Activated CD4-positive, alpha-beta T cell treated with anti-CD3 and anti-CD28 coated beads for 1 hour (primary cell): ENCODE measurements at places on chromosomes 4 and X.

DNA sequence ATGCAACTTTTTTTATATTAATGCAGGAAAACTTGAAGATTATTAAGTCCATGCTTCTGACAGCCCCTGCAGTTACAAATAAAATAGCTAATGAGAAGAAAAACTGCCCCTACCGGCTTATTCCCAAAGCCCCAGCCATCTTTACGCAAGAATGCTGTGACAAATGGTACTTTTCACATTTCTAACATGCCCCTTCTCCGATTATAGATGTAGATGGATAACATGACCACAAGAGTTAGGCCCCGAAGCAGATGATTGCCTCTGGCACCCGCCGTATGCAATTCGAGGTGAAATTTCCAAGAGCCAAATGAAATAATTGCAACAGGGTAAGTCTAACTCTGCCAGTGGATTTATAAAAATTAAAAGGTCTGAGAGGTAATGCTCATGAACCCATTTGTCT lies 319.4 kb upstream of the TAPT1 start:
- DNase-seq, result no peak

DNA sequence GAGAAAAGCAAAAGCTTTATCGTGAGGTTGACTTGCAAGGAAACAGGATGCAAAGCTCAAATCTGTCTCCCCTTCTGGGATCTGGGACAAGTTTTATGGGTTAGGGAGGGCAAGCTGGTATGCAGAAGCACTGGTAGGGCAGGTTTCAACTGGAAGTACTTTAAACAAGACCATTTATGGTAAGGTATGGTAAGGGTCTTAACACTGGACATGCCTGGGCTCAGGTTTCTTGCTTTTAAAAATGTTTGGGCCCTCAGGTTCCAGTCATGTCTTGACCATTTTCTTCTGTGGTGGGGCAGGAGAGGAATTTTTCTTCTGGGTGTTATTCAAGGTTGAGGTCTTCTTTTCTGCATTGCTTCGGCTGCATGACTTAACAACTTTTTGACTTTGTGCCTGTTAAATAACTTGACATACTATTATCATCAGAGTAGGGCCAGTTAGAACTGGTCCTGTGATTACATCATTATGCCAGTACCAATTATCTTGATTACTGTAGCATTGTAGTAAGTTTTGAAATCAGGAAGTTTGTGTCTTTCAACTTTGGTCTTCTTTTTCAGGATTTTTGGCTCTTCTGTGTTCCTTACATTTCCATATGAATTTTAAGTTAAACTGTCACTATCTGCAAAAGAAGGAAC lies 33.7 kb downstream of the CD38 start:
- DNase-seq, result no peak

DNA sequence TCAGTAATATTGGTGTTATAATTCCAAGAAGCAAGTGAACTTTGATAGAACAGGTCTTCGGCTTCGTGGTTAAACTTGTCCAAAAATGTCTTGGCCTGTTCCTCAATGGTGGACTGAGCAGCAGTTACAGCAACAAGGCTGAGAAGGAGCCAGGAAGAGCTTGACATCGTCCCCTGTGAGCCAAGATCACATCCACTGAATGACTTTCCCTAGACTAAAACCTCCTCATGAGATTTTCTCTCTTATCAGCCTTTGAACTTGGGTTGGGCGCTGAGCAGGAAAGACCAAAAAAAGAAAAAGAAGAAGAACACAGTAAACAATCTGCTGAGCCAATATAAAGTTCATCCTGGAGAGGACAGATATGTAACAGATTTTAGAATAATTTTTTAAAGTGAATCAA lies at the start of gene ACE2:
Gene ACE2, minus strand, starts transcription at position 216 of the 400 bp plus-strand sequence. Its CDS starts 49 bp downstream, at position 167.
- no peak for DNase-seq

GRCh38 chrX:2500091-2500802 lies 529 bp downstream of the DHRSX start:
- no peak for DNase-seq

DNA sequence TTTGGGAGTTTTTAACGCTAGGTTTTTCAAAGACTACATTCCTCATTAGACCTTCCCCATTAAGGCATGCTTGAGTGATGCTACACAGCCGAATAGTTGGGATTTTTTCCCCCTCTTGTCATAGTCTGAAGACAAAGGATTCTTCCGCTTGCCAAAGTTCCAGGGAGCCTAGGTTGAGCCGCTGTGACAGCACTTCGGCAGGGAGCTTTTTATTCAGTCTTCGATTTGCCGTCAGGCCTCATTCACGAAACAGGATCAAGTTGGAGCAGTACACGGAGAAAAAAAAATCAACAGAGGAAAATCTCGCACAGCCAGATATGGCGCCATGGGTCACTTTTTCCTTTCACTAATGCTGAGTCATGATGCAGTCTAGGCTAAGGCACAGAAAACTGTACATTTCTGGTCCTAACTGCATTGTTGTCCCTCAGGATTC lies 24.3 kb downstream of the SHROOM3 start:
- DNase-seq, result no peak

- DNase-seq, result no peak
Observed at GRCh38 chrX:34624416-34624815, 32.7 kb downstream of the TMEM47 start.

GRCh38 chr4:170729236-170729635 lies 639.5 kb upstream of the AADAT start:
- DNase-seq, result no peak

DNA sequence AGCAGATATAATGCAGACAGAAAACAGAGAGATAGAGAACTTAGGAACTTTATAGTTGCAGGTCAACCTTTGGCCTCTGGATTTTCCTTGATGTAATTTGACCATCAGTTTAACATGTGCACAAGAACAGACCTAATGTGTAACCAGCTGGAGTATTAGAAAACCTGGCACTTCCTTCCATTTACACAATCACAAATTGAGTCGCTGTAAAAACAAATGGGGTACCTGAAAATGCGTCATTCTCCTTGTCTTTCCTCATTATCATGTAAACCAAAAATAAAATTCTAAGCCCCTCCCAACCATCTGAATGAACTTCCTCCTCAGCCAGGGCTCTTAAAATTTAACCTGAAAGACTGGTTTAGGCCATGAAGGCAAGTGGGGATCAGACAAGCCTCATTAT lies 358.4 kb upstream of the MAGEB16 start:
- DNase-seq, result no peak

DNA sequence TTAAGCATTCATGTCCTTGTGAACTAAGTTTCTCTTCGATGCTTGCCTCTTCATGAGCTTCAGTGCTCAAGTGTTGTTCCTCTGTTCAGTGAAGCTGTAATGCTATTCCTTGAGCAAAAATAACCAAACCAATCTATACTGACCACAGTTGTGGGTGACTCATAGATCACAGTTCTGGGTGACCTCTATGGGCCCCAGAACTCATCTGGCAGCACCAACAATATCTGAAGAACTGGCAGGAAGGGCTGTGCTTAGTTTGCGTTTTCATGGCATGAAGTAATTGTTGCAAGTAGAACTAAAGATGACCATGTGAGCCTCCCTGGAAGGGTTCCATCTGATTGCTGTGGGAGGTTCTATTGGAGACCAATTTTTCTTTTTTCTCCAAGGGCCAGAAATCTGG lies 106.2 kb downstream of the CCNG2 start:
- DNase-seq, result no peak
